Mononuclear cell (primary cell): ENCODE measurements at places on chromosomes 13 and 19. TPM values are rescaled to one million over a fixed set of nuclear protein-coding genes. Genes with fewer than 3 reads are reported as not detected.

Gene ANKLE1
- 0.94 TPM for total RNA-seq

Gene C1QTNF9
- total RNA-seq = not detected

Gene SYMPK
- total RNA-seq = 27.2 TPM

Gene ZNF793
- 2.8 TPM for total RNA-seq

Gene TUBA3C
- total RNA-seq = not detected

Gene ZNF415
- total RNA-seq = 0.52 TPM

Gene ABHD13
- 28.5 TPM for total RNA-seq
